T-cell (primary cell): ENCODE measurements at places on chromosomes 12 and 14.

DNA sequence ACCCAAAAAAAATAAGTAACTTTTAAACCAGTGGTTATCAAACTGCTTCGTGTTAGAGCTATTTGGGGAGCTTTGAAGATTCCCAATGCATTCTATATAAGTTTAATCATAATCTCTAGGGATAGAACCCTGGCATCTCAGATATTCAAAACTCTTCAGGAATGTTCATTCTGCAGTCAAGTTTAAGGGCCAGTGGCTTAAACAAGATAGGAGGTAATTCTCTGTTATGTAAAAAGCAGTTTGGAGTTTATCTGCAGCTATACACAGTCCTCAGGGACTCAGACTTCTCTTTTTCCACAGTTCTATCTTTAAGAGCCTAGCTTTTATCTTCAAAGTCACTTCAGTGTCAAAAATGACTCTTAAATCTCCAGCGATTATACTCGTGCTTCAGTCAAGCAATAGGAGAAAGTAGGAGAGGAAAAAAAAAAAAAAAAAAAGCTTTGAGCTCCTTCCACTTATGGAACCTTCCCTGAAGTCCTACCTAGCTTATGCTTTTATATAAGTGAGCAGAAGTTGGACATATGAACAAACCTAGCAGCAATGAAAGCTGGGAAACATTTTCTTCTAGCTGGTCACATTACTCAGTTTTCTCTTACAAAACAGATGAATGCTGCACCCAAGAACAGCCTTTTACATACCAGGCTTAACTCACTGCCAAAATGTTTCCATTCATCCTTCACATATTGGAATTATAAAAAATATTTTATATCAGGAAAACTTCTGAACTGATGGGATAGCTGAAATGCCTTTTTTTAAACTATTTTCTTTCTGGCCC is 302.8 kb downstream of the FSCB start:
- DNase-seq, result no peak

DNA sequence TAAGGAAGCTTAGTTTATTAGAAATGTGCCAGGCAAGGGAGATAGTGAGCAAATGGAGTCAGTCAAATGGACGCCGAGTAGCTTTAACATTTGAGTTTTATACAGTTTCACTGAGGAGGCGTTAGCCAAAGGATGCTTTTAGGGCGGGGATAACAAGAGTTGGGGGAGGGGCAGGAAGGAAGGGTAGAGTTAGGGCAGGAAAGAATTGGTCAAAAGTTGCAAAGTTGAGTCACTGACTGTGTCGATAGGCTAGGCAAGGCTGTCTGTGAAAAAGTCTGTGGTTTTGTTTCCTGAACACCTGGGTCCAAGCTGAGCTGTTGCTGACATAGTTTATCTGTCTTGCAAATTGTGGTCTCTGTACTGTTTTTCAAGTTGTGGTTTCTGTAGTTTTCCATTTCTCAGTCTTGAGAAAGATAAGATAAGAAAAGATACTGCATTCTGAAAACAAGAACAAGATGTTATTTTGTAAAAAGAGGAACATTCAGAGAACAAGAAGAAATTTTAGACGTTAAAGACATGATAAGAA is 62.6 kb upstream of the RESF1 start:
- DNase-seq, result peak; percentile 89

- no peak for DNase-seq
These were observed 1366.8 kb upstream of the TMEM132C start for GRCh38 chr12:126899926-126900792.

- DNase-seq, result no peak
These were observed 39.8 kb downstream of the GPR135 start for GRCh38 chr14:59425322-59425935.

GRCh38 chr12:121986489-121987245 is 35.0 kb upstream of the BCL7A start:
- DNase-seq, result no peak

DNA sequence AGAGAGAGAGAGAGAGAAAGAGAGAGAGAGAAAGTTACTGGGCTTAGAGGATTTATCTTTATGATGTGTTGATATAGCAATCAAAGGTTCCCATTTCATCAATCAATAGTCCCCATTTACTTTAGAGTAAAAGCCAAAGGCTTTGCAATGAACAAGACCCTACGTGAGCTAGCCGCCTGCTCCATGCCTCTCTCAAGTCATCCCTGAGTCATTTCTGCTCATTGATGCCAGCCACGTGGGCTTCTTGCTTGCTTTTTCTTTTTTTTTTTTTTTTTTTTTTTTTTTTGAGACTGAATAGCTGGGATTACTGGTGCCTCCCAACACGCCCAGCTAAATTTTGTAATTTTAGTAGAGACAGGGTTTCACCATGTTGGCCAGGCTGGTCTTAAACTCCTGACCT is 70.9 kb downstream of the GPR135 start:
- no peak for DNase-seq

GRCh38 chr12:110590806-110591326 is 7.7 kb upstream of the PPTC7 start:
- no peak for DNase-seq

DNA sequence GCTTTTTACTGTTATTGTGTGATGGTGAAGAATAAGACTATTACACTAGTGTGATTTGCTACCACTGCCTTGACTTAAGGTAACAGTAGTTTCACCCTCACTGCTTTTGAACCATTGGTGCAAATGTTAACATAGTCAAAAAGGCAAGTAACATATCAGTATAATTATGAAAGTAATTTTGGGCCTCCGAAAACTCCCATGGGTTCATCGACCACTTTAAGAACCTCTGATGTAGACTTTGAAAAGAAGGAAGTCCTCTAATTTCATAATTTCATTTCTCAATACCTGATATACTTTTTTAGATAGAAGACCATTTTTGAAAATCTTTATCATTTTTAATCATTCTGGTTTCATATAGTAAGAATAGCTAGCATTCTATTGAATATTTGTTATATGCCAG is 57.7 kb downstream of the ETNK1 start:
- no peak for DNase-seq

- no peak for DNase-seq
These were observed 124.2 kb downstream of the HMGA2 start for GRCh38 chr12:65948320-65949008.

DNA sequence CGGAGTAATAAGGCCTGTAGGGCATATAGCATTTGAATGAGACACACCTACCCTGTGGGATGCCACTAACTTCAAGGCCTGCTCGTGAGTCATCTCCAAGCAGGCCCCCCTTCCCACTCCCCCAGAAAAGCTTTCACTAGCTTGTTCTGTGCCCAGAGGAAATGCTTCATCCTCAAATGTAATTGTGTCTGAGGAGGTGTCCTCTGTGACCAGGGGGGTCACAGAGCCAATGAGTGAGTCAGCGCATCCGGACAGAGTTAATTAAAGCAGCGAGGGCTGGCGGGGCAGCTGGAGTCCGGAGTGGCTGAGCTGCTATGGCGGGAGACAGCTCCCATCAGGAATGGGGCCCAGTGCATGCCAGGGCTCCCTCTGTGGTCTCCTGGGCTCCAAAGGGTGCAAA is 27.0 kb upstream of the ESRRB start:
- DNase-seq, result no peak

GRCh38 chr12:15710860-15711510 is 78.2 kb downstream of the EPS8 start:
- no peak for DNase-seq
